ENCODE measurements at places on chromosomes 13 and 19. TPM values are rescaled to one million over a fixed set of nuclear protein-coding genes. Genes with fewer than 3 reads are reported as not detected.
A peak's percentile ranks its signal among the peaks of the same experiment; 100 is the strongest.

GRCh38 chr19:19866611-19867248 lies 1.0 kb downstream of the ZNF253 start:
- DNase-seq, result no peak

- DNase-seq, result no peak
These were observed 85.9 kb downstream of the SLITRK1 start for GRCh38 chr13:83796364-83796763.

GRCh38 chr19:44111910-44112463 lies 1.2 kb upstream of the ZNF225 start:
- DNase-seq, result peak; percentile 97

GRCh38 chr19:48363810-48364597 lies at the start of the genes SYNGR4 and TMEM143:
TSS of gene SYNGR4 (plus strand) at chr19:48364367. CDS start at chr19:48365843, 1,476 bp downstream.
TSS of gene TMEM143 (minus strand) at chr19:48363940. CDS start at chr19:48363920, 20 bp downstream.
- peak; percentile 96 for DNase-seq

GRCh38 chr13:33016414-33017322 lies at the start of gene KL:
TSS of gene KL (plus strand) at chr13:33016423. CDS start at chr13:33016441, 18 bp downstream.
- DNase-seq, result no peak

The CEBPA gene
- 4.3 TPM for total RNA-seq

- DNase-seq, result no peak
These were observed 114.5 kb downstream of the KCNRG start for GRCh38 chr13:50129706-50130122.

DNA sequence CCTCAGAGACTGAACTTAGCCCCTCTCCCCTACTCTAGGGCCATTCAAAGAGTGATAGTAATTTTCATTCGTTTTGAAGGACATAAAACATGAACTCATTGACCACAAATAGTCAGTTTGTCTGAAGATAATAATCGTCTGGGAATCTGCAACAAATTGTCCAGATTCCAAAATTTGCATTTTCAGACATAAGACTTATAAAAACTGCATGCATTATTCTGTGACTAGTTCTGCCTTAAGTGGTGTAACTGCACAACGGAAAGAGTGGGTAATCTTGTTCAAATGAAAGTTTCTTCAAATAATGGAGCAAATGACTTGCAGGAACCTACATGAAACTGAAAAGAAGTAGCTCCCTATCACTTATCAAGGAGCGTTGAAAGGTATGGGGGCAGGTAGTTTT lies 8.4 kb downstream of the CSNK1A1L start:
- no peak for DNase-seq

DNA sequence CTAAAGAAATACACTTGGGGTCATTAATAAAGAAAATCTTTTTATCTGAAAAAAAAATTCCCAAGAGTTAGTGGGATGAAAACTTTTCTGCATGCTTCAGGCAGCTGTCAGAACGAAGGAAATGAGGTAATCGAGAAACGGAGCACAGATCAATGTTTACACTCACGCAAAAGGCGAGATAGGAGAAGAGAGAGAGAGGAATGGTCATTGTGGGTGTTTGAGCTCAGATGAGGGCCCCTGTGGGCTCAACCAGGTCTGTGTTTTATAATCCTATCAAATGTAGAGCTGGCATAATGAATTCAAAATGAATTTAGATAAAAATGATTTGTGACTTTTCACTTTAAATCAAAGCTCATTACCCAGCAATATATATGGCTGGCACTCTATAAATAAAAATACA lies 6.3 kb upstream of the RXFP2 start:
- DNase-seq, result no peak

GRCh38 chr19:44356383-44357111 lies at the start of gene ZNF112:
TSS of gene ZNF112 (minus strand) at chr19:44356680. CDS start at chr19:44340539, 16,141 bp downstream.
- peak; percentile 89 for DNase-seq

DNA sequence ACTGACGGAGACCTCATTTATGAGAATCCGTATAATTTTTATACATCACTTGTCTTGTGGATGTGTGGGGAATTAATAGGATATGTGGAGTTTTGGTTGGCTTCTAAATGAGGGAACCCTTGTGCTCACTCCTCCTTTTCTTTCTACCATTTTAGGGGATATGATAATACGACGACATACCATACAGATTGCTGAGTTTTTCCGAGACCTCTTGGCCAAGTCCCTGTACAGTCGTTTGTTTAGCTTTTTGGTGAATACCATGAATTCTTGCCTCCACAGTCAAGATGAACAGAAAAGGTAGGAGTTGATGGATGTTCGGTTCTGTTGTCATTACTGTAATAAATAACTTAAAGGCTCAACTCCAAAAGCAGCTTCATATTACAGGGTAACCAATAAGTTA lies 335.2 kb downstream of the MYO16 start:
- no peak for DNase-seq

The SERPINE3 gene
- not detected for total RNA-seq

- DNase-seq, result peak; percentile 48
These were observed 17.4 kb upstream of the AP1M2 start for GRCh38 chr19:10604460-10604980.

DNA sequence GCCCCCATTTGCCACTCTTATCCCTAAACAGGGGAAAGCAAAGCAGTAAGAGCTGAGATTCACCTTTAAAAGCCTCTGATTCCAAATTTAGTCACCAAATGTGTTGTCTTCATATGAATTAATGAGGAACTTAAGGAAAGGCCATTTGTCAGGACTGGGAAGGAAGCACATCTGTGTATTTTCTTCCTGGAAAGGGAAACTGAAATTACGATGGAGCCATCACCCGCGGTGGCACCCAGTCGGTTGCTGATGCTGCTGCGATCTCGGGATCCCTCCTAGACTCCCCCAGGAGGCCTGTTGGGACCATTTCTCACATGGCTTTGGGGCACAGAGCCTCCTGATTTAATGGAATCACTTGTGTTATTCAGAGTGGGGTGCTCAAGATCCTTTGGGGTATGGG lies 7.4 kb upstream of the IL4I1 start:
- DNase-seq, result no peak

- DNase-seq, result peak; percentile 53
These were observed 119.3 kb downstream of the IRS2 start for GRCh38 chr13:109667056-109667455.

DNA sequence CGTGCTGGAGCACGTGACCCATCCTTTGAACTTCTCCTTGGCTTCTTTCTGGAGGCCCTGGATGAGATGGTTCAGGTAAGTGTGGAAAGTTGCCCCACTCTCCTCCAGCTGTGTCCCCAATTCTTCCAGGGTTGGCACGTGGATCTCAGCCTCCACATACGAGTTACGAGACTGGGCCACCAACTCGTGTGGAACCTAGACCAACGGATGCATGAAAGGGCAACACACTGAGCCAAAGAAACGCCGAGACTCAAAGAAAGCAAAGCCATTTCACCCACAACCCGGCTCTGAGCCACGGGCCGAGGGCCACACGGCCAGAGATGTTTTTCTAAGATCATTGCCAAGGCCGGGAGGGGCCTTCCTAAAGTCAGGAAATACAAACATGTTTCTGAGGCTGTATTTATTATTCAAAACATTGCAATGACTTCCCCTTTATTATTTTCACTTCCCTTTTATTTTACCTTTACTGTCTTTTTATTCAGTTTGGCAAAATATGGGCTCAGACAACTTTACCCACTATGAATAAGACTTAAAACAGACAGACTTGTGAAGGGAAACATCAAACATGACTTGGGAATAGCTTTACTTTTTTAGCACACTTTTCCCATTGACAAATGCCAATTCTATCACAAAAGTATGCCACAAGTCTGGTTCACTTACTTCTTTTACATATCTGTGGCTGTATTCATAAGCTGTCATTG lies 94.6 kb downstream of the KL start:
- no peak for DNase-seq

The CRB3 gene
- total RNA-seq, result not detected

The FPR3 gene
- total RNA-seq, result not detected

DNA sequence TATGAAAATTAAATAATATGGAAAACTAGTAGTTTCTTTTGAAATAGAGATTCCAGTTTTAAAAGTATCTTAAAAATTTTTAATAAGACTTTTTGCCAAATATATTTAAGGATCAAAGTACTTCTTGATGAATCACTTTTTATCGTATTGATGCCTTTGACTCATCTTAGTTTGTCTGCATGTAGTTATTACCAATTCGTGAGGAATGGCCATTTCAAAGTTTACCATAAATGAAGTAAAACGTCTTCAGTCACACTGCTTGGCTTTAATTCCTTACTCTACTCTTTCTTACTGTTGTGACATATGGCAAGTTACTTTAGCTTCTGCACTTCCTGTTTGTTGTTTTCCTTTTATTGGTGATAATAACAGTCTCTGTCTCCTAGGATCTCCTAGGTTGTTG lies 38.3 kb downstream of the NDFIP2 start:
- no peak for DNase-seq

GRCh38 chr13:93174260-93174659 lies 52.3 kb upstream of the GPC6 start:
- no peak for DNase-seq

The B9D2 gene
- total RNA-seq, result 13.5 TPM

The TEAD2 gene
- 37.1 TPM for total RNA-seq

DNA sequence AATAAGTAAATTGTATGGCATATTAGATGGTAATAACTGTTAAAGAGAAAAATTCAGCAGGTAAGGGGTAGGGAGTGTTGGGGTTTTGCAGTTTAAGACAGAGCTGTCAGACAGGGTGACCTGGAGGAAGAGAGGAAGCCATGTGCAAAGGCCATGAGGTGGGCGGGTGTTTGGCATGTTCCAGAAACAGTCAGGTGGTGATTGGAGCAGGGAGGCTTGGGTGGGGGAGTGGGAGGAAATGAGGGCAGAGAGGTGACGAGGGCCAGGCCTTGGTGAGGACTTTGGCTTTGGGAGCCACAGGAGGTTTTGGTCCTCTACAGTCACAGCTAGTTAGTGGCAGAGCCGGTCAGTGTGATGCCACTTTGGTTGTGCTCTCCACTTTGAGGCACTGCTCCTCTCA lies 20.1 kb downstream of the RYR1 start:
- no peak for DNase-seq

The ADGRE2 gene
- total RNA-seq, result 0.10 TPM

GRCh38 chr13:108677806-108678205 lies 48.4 kb downstream of the MYO16 start:
- DNase-seq, result no peak

DNA sequence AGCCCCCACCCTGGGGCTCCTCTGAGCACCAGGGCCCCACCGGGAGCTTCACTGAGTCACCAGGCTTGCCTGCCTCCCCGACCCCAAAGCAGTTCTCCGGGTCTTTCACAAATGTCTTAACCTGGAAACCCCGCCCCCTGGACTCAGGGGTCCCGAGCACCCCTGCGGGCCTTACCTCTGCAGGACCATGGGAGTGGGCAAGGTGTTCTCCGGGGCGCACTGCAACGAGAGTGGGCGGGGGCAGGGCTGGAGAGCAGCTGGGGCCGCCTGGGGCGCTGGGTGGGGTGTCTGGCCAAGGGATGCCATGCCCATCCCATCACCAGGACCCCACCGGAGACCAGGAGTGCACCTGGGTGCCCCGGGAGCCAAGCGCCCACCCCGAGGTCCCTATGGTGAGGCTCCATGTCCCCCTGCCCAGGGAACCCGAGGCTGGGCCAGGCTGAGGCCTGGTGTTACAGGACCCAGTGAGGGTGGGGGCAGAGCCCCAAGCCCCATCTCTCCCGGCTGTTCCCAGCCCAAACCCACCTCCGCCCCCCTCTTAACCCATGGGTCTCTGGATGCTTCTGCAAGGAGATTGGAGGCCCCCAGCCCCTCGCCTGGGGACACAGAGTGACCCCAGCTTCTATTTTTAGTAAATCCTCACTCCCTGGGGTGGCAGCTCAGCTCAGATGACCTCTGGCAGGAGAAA lies 10.9 kb downstream of the MKNK2 start:
- DNase-seq, result no peak

DNA sequence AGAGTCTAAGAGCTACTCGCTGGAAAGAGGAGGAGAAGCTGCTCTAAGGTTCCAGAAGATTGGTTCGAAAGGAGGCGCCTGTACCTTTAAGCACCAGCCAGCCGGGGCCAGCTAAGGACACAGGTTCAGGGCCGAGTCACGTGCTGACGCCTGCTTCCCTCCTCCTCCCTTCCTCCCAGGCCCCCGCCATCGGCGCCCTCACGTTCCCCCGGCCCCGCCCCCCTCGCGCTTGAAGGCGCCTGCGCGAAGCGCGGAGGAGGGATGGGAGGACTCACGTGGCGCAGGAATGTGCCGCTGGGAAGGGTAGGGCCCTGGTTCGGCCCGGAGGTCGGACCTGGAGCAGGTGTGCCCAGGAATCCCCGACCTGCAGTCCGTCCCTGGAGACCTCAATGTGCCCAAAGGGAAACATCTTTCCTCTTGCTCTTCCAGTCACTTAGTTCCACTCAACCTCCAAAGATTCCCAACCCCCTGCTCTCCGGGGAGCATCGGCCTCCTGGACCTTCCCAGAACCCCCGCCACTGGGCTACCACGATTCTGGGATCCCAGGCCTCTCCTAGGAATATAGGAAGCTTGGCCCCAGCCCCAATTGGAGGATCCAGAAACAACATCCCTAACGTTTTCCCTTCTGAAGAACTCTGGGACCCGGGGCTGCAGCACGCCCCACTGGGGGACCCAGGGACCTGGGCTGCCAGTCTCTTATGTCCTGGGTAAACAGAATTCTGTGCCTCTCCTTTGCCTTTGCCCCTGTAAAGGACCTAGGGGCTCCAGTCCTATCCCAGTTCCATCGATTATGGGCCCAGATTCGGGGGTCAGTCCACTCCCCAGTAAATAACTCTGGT lies 2.5 kb downstream of the DBP start:
- peak; percentile 87 for DNase-seq

GRCh38 chr19:2385053-2385721 lies 25.1 kb downstream of the TMPRSS9 start:
- DNase-seq, result peak; percentile 97

DNA sequence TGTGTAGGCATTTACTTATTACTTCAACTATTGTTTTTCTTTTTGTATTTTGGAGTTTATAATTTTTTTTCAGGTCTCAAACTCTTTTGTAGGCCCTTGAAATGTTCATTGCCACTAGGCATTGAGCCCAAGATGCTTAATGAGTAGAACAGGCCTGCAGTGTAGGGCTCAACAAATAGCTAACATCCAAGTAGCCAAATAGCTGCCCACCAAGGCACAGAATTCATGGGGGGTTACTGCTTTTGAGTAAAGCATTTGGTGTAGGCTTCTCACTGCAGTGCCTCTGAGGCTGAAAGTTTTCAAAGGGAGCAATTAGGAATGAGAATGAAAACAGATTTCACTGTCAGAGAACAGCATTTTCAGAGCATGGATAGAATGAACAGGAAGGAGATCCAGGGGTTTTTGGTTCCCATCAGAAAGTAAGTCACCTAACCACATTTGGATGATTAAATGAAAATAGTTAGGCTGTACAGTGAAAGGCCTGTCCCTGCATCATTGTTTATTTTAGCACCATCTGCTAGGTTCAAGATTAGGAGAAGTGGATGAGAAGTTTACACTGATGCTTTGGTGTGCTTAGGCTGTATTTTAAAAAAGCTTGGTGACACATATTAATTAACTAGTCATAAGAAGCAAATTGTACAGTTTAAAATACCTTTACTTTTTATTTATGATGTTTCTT lies 61.0 kb downstream of the EDNRB start:
- DNase-seq, result no peak
